ENCODE measurements at places on chromosomes 1 and 21.

- DNase-seq = no peak
Measured at GRCh38 chr1:55478742-55479141, 263.6 kb upstream of the USP24 start.

DNA sequence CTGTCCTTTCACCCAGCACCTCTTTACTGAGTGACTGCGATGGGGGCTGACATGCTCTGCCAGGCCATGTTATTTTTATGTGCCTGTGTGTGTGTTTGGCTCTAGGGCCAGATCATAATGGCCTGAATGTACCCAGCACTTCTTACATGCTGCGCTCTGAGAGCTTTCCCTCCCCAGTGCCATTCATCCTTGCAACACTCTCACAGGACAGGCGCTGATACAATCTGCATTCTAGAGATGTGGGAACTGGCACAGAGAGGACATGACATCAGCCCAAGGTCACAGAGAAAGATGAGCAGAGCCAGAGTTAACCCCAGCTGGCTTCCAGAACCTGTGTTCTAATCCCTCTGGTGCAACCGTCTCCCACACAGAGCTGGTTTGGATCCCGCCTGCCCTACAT, 54.5 kb downstream of the ARHGEF10L start:
- DNase-seq = no peak

GRCh38 chr21:39612233-39613040, at the start of gene B3GALT5:
TSS of gene B3GALT5 (plus strand) at chr21:39612940. CDS start at chr21:39660560, 47,620 bp downstream.
- DNase-seq = no peak

DNA sequence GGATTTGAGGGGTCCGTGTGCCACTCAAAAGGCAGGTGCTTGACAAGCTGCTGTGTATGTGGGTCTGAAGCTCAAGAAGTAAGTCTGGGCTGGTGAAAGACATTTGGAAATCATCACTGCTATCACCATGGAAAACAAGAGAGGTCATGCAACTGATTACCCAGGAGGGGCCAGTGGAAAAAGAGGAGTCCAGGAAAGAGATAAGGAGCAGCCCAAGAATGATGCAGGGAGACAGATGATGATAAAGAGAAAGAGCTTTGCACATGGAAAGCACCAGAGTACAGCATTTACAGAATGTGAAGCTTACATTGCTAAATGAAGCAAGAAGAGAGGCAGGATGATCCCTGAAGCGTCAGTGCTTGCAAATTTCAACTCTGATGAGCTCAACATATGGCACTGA, 203.2 kb downstream of the SETD4 start:
- DNase-seq = no peak

GRCh38 chr1:94012708-94013366, 103.6 kb upstream of the GCLM start:
- no peak for DNase-seq
